ENCODE measurements at places on chromosomes 7 and 10.

- DNase-seq, result no peak
These were observed 15.4 kb downstream of the STAM start for GRCh38 chr10:17659365-17659764.

- no peak for DNase-seq
These were observed 19.6 kb downstream of the AKR1C1 start for GRCh38 chr10:4982764-4983226.

DNA sequence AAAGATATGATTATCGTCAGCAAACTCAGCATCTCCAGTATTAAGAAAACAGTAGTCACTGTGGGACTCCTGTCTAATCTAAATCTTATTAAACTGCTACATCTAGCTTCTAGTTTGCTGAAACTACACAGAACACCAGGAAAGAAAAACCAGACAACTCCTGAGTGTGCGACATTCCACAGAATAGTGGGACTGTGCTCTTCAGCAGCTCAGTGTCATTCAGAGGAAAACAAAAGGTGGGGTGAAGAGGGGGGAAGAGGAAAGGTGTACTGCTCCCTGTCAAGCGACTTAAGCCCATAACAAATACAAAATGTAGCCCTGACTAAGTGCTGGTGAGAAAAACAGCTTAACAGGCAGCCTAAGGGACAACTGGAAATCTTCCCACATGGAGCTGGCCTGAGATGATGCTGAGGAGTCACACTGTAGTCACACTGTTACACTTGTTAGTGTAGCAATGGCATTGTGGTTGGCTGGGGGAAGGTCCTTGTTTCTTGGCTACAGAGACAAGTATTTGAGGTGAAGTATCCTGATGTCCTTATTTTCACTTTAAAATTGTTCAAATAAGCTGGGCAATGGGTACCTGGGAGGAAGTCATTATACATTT is 135.5 kb downstream of the USP6NL start:
- no peak for DNase-seq

DNA sequence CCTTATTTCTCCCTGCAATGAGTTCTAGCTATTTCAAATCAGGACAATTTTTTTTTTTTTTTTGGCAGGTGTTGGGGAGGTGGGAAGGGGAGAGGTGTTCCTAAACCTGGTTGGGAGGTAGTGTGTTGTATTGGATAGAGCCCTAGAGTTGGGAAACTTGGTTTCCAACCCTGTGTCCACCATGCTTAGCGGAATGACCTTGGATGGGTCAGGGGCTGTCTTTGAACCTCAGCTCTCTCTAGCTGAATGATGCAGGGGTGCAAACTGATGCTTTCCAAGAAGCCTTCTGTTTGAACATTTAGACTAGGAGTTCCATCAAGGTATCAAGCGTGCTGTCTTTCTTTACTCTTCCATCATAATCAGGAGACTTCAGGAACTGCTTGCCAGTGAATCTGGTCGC is 332.2 kb downstream of the LRMDA start:
- no peak for DNase-seq

GRCh38 chr7:73515178-73515577 is 6.9 kb downstream of the BAZ1B start:
- peak; percentile 15 for DNase-seq

- DNase-seq, result no peak
These were observed 66.5 kb upstream of the SKAP2 start for GRCh38 chr7:26930845-26931244.

- no peak for DNase-seq
These were observed 28.3 kb upstream of the PIP4K2A start for GRCh38 chr10:22742678-22743077.

DNA sequence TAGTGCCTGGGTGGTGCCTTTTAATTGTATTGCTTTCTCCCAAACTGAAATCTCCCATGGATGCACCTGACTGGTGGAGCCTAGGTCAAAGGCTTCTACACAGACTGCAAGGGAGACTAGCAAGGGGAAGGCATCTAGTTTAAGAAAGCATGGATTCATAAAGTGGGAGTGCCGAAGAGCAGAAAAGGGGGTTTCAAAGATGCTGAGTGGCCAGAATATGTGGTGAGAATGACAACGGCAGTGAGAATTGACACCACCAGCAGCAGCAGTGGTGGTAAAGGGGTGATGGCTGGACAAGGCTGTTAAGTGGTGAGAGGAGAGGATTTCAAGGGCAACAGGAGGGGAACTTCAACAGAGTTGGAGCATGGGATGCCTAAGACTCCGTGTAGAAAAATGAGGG is 36.7 kb downstream of the LSMEM1 start:
- DNase-seq, result no peak

- DNase-seq, result no peak
These were observed 278.5 kb upstream of the KLF14 start for GRCh38 chr7:131012477-131013031.

- DNase-seq, result peak; percentile 38
These were observed 99.5 kb downstream of the SPDYE5 start for GRCh38 chr7:75591467-75592255.

- peak; percentile 21 for DNase-seq
These were observed 112.1 kb downstream of the DNAJC1 start for GRCh38 chr10:21891439-21891838.

GRCh38 chr10:80416479-80417098 is 8.2 kb downstream of the PRXL2A start:
- DNase-seq, result no peak

DNA sequence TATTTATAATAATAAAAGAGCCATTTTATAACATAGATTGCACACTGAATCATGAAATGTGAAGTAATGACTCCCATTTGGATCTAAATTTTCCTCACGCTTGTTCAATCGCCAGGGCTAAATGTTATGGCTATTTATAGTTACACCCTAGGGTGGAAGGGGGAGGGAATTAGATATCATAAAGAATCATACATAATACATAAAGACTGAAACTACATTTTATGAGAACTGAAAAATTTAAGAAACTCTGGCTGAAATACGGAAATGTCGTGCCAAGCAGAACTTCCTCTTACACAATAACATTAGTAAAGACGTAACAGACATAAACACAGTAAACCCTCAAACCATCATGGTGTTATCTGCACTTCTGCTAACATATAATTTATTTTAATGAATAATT is 327.5 kb upstream of the PHF14 start:
- no peak for DNase-seq

DNA sequence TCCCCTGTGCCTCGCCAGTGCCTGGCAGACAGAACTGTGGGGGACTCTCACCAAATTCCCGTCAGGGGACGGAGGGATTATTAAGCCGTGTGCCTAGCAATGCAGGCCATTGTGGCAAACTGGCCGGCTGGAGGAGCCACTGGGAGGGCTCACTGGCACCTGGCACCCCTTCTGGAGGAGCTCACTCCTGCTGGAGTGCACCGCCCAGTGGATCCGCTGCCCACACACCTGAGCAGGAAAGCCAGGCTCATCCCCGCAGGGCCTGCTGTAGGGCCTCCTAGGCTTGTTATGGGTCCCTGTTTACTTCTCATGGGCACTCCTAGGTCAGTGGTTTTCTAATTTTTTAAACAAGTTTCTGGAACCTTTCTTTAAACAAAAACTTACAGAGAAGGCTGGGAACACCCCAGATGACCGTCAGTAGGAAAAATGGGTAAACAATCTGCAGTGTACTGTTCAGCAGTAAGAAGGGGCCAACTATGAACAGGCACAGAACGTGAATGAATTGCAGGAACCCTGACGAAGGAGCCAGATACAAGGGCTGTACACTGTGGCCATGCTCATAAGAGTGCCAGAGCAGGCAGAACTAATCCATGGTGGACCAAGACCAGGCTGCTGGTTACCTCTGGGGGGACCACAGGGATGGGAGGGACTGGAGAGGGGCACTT is 64.8 kb downstream of the LANCL2 start:
- DNase-seq, result no peak

- no peak for DNase-seq
These were observed 230.3 kb upstream of the GHITM start for GRCh38 chr10:83909001-83909400.

DNA sequence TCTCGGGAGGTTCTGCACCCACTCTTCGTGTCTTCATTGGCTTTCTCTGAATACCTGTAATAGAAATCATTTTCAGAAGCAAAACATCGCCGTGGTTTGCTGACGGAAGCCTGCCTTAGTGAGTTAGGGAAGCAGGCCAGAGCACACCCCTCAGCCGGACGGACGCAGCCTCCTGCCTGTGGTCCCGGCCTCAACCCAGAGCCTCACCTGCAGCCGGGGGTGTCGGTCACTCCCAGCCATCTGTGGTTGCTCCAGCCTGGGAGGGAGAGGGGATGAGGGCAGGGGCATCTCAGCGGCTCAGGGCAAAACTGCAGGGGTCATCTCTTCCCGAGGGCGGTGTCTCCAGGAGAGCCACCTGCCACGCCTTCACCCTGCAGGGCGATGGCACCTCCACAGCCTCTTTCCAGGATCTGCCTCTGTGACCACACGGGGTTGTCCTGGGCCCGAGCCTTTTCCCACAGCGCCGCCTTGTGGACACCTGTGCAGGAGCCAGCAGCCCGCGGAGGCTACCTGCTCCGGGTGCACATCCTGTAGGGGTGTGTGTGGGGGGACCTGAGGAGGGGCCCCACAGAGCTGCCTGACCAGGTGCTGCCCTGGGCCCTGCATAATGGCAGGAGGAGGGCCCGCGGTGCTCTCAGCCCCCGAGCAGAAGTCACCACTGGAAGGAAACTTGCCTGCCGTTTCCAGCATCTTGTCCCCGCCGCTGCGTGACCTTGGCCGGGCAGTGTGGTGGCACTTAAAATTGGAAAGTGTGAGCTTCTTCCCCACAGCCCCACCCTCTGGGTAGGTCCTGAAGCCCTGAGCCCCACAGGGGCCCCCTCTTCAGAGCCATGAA is 21.6 kb upstream of the AP5Z1 start:
- peak; percentile 83 for DNase-seq

DNA sequence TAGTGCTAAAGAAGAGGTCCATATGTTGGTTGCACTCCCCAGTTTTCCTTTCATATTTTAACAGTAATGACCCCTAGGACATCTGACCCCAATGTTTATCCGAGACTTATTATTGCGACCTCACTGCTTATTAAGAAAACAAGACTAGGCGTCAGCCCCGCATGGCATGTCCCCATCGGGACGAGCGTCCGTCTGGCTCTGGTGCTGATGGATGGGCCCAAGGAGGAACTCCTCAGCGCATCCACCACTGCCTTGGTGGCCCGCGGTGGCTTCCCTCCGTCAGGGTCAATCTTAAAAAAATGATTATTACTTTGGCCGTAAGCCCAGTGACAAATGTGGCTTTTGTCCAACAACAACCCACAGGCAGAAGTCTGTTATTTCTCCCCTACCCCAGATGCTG is 40.1 kb upstream of the CXCL12 start:
- DNase-seq, result no peak

DNA sequence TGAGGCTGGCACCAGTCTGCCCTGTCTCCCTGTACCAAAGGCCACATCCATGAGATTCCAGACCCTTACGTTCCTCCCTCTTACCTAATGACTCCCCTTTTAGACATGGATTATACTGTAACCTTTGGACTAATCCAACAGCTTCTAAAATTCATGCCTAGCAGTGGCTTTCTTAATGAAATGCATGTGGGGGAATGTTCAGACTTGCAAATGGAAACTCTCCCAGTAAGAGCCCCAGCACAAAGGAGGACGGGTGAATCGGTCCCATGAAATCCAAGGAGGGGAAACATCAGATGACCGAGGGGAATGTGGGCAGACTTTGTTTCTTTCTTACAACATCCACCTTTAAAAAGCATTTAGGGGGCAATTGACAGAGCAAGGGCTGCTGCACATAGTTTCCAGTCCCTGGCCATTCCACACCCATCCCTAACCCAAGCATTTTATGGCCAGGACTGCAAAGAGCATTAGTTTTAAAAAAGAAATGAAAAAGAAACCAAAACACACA is 71.5 kb downstream of the COL13A1 start:
- no peak for DNase-seq

GRCh38 chr10:3066317-3067117 is 831 bp upstream of the PFKP start:
- no peak for DNase-seq

DNA sequence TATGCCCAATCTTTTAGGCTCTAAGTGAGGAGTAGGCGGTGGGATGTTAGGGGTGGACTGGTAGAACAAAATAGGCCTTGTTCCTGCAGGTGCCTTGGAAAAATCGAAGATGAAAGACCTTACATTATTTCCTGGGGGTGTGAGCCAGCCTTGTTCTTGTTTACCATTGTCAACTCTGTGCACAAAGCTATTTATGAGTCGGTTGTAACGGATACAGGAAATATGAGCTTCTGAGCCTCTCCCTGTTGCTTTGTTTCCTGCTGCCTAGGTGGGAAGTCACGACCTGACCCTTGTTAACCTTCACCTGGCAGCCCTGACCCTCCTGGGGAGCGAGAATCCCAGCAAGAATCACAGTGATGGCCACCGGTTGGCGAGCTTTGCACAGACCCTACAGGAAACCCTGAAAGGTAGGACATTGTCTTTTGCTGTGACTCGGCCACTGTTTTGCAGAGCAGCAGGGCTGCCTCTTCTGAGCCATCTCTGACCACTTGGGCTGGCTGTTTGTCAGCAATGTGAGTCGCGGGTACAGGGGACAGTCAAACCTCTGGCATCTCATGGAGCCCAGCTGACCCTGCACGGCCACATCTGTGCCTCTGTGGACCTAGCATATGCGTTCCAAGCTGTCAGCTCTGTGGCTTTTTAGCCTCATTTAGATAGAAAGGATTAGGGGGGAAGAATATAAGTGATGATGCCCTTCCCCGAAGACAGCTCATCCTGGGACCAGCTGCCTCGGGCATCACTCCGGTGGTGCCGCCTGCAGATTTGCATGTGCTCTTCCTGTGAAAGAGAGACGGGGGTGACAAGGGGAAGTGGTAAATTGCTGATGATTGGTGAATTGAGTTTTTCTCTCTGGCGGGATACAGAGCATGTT is 102.1 kb upstream of the ANLN start:
- peak; percentile 88 for DNase-seq

GRCh38 chr7:22628112-22628511 is 98.9 kb upstream of the IL6 start:
- DNase-seq, result no peak
